T1000 (cell line): ENCODE measurements at places on chromosomes 3 and 15.

GRCh38 chr3:189809583-189809982 is 178.4 kb downstream of the TP63 start:
- no peak for DNase-seq

- no peak for DNase-seq
These were observed 25.0 kb downstream of the CRYGS start for GRCh38 chr3:186519021-186519658.

DNA sequence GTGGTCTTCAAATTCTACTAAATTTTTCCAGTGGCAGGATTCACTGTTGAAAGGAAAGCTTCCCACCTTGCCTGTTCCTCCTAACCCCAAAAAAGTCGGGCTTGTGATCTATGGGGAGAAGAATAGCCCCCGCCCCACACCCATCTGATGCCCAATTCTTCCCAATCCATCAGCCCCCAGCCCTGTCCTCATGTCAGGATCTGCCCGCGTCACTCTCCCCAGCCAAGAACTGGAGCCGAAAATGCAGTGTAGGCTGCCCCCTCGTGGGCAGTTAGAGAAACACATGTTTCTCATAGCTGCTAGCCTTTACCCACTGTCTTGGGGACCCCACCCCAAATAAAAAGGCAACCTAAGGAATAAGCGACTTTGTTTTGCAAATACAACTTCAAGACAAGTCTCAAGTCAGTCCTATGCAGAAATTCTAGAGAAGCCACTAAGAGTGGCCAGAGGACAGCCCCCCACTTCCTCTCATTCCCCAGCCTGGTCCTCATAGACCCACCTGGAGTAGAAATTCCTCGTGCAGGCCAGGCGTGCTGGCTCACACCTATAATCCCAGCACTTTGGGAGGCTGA is 13.0 kb upstream of the CSK start:
- DNase-seq, result no peak

- no peak for DNase-seq
These were observed 74.4 kb upstream of the MDFIC2 start for GRCh38 chr3:70386846-70387245.

GRCh38 chr3:45182915-45183871 is 37.0 kb upstream of the CDCP1 start:
- DNase-seq, result peak; percentile 64

- no peak for DNase-seq
These were observed 11.4 kb downstream of the ACTC1 start for GRCh38 chr15:34783991-34784390.

- DNase-seq, result no peak
These were observed 129.4 kb downstream of the UACA start for GRCh38 chr15:70633991-70634390.
